ENCODE measurements at places on chromosomes 3 and 15.

GRCh38 chr3:100634493-100635272 lies 25.3 kb downstream of the ADGRG7 start:
- no peak for DNase-seq

- no peak for DNase-seq
Observed at GRCh38 chr15:51139091-51139490, 44.4 kb upstream of the TNFAIP8L3 start.

DNA sequence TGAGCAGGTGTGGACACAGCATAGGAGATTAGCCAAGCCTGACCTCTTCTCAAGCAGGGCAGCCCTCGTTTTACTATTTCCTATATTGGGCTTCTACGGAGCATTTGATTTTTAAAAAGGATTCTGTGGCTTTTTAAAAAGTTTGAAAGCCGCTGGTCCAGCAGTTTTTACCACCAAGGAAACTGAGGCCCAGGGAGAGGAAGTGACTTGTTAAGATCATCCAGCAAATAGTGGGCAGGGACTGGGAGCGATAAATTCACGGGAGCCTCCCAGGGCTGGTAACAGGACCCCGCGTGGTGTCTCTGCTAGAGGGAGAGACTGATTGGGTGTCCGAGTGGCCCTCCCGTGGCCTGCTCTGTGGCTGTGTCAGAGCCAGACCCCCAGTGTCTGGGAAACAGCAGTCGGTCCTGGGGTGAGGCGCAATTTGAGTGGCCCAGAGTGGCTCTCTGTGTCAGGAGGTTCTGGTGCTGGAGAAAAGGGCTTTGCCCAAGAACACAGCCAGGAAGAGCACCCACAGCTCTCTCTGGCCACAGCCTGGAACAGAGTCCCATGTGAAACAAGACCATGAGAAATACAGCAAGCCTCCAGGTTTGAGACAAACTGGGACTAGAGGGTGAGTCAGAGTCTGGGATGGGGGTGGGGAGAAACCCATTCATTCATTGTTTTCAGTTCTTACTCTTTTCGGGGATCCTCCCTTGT lies 4.2 kb downstream of the FURIN start:
- no peak for DNase-seq

DNA sequence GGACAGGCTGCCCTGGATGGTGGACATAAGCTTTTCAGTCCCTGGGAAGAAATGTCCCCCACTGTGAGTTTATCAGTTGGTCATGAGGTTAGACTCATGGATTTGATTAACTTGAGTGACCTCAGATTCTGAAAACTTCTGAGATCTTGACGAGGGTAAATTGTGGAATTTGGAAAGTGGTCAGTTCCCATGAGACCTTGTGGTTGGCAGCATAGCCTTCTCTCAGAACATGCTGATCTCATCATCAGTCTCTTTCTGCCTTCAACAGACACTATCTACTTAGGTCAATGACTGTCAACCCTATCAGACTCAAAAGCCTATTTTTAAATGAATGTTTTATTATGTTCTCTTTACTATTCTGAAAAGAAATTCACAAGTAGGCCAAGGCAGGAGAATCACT lies 45.6 kb upstream of the NDUFB4 start:
- no peak for DNase-seq

GRCh38 chr3:134449277-134449676 lies 36.5 kb downstream of the ANAPC13 start:
- DNase-seq: no peak

GRCh38 chr3:71225951-71226564 lies 357.5 kb downstream of the FOXP1 start:
- no peak for DNase-seq

- no peak for DNase-seq
Observed at GRCh38 chr15:92811148-92811913, 88.8 kb upstream of the CHD2 start.

GRCh38 chr3:117052395-117052794 lies 342.8 kb downstream of the TUSC7 start:
- DNase-seq: no peak
